ENCODE measurements at places on chromosomes 1 and 21.

- peak; percentile 37 for DNase-seq
Measured at GRCh38 chr21:33894736-33895288, 20.8 kb downstream of the ATP5PO start.

DNA sequence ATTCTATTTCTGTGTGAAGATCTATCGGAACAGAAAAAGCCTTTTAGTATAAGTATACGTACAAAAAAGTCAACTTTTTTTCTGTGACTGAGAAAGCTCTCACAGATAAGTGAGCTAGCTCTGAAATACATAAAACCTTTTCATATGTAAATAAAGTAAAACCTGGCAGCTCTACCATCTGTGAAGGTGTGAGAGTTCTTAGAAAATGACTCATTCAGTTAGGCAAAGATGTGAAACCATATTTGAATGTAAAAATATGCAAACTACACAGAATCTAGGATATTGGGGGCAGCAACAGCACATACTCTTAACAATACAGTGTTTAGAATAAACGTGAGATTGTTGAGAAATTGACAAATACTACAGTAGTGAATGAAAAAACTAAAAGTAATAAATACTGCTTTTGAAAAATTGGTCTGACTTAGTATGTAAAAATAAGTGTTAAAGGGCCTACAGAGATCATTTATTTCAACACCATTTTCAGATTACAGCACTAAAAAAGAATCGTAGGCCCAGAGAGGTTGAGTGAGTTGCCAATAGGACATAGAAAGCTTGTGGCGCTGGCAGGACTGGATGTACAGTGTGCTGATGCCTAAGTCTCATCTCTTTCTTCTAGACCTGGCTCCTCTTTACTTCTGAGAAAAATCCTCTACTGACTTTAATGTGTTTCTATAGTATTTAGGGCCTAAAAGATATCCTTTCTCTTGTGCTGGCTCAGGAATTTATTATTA is 19.8 kb downstream of the ATP6V1G3 start:
- no peak for DNase-seq

DNA sequence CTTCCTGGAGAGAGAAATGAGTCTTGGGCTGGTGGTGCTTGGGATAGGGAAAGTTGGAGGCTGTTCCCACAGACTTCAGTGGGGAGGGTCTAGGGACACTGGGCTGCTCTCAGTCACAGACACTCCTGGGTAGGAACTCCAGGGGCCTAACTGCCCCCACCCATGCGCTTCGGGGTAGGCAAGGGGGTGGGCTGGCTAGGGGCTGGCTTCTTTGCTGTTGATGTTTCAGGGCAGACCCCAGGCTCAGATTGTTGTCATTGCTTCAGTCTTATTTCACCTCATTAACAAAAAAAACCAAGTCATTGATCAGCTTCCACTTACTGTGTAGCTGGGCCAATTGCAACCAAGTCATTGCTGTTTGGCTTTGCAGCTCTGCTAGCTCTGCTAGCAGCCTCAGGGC is 160.1 kb upstream of the CSF3R start:
- DNase-seq: no peak

DNA sequence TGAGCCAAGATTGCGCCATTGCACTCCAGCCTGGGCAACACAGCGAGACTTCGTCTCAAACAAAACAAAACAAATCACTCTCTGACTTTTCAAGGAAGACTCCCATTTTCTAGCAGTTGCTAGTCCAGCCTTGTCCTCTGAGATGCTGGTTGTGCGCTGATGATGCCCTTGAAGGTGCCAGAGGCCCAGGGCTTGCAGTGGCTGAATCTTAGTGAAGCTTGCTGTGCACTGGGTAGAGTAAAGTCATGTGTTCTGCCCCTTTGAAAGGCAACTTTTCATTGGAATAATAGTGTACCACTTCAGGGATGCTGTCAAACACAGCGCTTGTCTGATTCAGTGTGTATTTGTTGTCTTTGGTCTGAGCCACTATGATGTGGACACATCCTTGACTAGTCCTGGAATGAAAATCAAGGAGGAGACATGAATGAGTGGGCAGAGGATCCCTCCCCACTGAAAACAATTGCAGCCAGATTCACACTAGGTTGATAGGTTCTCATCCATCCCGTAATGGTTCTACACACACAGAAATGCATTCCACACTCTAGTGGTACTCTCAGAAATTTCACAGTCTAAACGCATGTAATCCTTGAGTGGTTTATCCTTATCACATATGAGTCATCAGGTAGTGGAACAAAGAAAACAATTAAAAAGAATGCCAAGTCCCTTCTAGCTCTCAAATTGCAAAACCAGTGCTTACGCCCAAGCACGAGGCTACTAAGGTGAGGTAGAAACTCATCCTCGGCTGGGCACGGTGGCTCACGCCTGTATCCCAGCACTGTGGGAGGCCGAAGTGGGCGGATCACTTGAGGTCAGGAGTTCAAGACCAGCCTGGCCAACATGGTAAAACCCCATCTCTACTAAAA is 17.8 kb upstream of the TDRD10 start:
- peak; percentile 22 for DNase-seq

DNA sequence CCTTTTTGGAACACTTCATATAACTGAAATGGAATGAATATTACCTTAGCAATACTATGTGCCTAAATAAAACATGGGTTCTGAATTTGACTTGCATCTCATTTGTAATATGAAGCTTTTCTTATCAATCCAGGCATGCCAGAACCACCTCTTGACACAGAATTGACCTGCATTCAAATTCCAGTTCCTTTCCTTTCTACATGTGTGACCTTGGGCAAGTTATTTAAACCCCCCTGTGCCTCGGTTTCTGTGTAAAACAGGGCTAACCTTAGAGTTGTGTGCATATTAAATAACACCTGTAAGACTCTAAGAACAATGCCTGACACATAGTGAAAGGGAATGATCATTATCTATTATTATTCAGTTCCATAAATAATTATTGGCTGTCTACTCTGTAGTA is 2.0 kb upstream of the NOS1AP start:
- DNase-seq: no peak

DNA sequence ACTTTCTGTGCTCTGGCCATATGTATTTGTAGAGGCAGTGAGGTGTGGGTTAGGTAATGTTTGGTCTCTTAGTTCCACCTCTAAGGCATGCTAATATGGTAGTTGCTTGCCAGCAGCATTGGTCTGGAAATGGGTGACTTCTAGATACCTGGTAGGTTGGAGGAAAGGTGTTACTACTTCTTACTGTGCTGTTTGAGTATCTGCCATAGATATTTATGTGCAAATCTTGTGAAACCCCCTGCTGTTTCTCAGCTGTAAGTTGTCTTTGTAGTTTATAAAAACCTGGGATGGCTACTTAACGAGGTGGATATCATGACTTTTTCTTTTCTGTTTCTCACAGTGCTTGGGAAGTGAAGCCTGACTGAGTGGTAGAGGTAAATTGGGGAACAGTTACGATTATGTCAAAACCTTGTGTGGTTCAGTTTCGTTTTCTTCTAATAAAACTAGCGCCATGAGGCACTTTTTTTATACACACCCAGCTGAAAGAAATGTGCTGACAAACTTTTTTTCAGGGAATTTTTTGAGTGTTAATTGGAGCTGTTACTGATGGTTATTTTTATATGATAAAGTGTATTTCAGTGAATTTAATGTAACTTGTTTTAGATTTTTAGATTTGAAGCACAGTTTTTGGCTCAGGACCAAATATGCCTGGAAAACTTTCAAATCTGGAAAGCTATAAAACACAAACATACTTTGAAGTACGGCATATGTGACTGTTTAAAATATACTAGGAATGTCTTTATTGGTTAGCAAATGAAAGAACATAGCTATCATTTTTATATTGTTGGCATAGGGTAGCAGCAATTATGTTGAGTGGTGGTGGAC is 42.1 kb downstream of the CAMSAP2 start:
- no peak for DNase-seq

DNA sequence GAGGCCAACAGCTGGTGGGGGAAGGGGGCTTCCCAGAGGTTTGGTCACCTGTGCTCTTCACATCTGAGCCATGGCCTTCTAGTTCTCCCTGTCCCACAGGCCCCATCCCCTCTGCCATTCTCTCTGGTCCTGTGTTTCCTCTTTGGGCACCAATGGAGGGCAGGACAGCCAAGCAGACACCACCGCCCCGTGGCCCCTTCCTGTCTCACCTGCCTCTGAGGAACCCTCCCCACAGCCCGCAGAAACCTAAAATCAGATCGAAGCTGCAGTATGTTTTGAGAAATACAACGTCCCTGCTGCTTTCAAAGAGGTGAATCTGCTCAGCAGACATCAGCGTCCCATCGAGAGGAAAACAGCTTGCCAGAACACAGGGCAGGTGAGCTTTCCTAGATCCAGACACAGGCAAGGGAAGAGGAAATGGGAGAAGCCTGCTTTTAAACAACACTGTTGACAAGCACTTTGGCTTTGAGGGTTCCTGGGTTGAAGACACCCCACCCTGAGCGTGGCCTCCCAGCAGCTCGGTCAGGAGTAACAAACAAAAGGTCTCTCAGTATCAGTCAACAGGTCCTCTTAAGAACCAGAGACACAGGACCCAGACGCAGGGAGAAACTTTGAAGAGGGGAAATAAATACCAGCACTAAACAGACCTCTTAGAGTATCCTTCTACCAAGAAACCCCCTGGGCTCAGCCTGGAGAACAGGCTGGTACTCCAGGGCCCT is 2.3 kb downstream of the PANK4 start:
- no peak for DNase-seq

Measured in omental fat pad (tissue), 4 donors.